ENCODE measurements at places on chromosomes 1 and 21. TPM values are rescaled to one million over a fixed set of nuclear protein-coding genes. Genes with fewer than 3 reads are reported as not detected.

DNA sequence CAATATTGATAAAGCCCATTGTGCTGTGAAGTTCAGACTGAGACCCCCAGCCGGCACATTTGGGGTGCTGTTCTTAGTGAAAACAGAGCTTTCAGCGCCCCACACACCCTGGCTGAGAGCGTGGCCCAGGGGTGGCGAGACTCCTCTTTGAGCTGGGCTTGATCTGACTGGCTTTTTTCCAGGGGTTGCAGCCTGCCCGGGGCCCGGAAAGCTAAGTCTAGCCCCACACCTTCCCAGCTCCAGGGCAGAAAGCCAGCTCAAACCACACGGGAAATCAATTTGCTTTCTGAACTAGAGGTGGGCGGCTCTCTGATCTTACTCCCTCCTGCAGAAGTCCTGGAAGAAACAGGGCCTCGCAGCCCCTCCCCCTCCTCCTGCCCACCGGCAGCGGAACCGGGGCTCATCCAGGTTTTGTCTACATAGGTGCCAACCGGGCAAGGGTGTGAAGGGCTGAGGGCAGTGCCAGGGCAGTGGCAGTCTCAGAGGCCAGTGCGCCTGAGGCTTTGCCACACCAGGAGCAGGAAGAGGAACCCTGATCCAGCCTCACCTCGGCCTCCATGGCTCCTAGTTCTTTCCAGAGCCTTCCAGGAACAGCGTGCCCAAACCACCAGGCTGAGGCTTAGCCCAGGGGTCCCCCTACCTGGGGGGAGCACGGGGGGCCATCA is 155.3 kb downstream of the NPHP4 start:
- no peak overlapping the region for H3K27ac ChIP-seq
- H3K4me3 ChIP-seq, result no peak overlapping the region
- no peaks in the 10 kb centered on the region for H3K36me3 ChIP-seq
- H3K27me3 ChIP-seq, result no peaks in the 10 kb centered on the region

- DNase-seq, result no peak
- no peak overlapping the region for H3K27ac ChIP-seq
- H3K4me3 ChIP-seq, result no peak overlapping the region
- no peaks in the 10 kb centered on the region for H3K4me1 ChIP-seq
- no peaks in the 10 kb centered on the region for H3K36me3 ChIP-seq
These were observed 7.9 kb upstream of the SH3GLB1 start for GRCh38 chr1:86696522-86696921.

CFAP74 gene
- total RNA-seq, result not detected

DNA sequence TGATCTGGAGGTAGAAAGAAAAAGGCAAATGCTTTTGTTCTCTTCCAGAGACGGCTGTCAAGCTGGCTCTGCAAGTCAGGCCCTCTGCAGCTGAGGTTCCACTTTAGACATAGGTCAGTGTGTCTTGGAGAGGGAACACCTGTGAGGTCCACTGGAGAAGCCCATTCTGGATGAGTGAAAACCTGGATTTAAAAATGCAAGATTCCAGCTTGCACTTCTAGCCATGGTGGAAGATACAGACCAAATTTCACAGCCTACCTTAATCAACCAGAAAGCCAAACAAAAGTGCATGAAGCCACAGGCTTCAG is 35.0 kb downstream of the AGPAT3 start:
- no peak overlapping the region for H3K27ac ChIP-seq
- no peak for DNase-seq
- peaks cover 24% of the 10 kb centered on the region for H3K36me3 ChIP-seq
- H3K27me3 ChIP-seq, result no peaks in the 10 kb centered on the region
- H3K4me1 ChIP-seq, result no peaks in the 10 kb centered on the region
- H3K4me3 ChIP-seq, result no peak overlapping the region

- DNase-seq, result no peak
- no peak overlapping the region for H3K4me3 ChIP-seq
- no peaks in the 10 kb centered on the region for H3K27me3 ChIP-seq
- peaks cover 4% of the 10 kb centered on the region for H3K4me1 ChIP-seq
- H3K27ac ChIP-seq, result no peak overlapping the region
These were observed 123.8 kb downstream of the OSBPL9 start for GRCh38 chr1:51740652-51741051.

- H3K36me3 ChIP-seq, result no peaks in the 10 kb centered on the region
- peaks cover 10% of the 10 kb centered on the region for H3K27me3 ChIP-seq
- no peak overlapping the region for H3K27ac ChIP-seq
- DNase-seq, result no peak
These were observed 17.4 kb upstream of the ARHGEF10L start for GRCh38 chr1:17521946-17522612.

GRCh38 chr1:84698151-84699110 is 8.2 kb upstream of the SSX2IP start:
- no peak overlapping the region for H3K4me3 ChIP-seq
- no peak overlapping the region for H3K27ac ChIP-seq
- peaks cover 4% of the 10 kb centered on the region for H3K36me3 ChIP-seq
- H3K4me1 ChIP-seq, result peaks cover 13% of the 10 kb centered on the region
- H3K27me3 ChIP-seq, result peaks cover 7% of the 10 kb centered on the region

- peak overlapping the region; percentile 84 for H3K4me3 ChIP-seq
- H3K36me3 ChIP-seq, result peaks cover 8% of the 10 kb centered on the region
- DNase-seq, result peak; percentile 85
These were observed 32.7 kb upstream of the WASF2 start for GRCh38 chr1:27522432-27523336.

- H3K27me3 ChIP-seq, result peaks cover 16% of the 10 kb centered on the region
- no peak overlapping the region for H3K27ac ChIP-seq
- no peaks in the 10 kb centered on the region for H3K36me3 ChIP-seq
- no peak overlapping the region for H3K4me3 ChIP-seq
These were observed 187.1 kb upstream of the LMO4 start for GRCh38 chr1:87141556-87141955.

APP gene
- 14.5 TPM for total RNA-seq

GRCh38 chr1:82632155-82632554 is 831.4 kb downstream of the ADGRL2 start:
- H3K4me3 ChIP-seq, result no peak overlapping the region
- H3K36me3 ChIP-seq, result no peaks in the 10 kb centered on the region
- no peaks in the 10 kb centered on the region for H3K27me3 ChIP-seq
- H3K27ac ChIP-seq, result no peak overlapping the region

All from activated CD8-positive, alpha-beta T cell treated with anti-CD3 and anti-CD28 coated beads, Interleukin-2, amount 10 ng/mL, durations not matched to agents 7 days and 5 days (primary cell).